ENCODE measurements at places on chromosomes 3 and 15.

DNA sequence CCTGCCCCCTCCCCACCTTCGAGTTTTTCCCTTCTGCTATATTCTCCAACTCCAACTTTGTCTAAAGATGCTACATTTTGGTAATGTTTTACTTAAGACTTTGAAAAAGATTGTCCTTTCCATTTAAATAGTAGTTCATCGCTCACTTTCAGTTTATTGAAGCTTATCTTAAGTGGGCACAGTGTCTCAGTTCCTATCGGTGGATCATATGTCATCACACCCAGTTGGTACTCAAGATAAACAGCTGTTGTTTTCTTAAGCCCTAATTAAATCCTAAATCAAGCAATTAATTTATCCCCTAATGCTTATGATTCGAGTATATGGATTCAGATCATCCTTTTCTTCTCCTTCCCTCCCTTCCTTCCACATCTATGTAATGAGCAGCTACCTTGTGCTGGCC, 210.7 kb downstream of the TLE3 start:
- DNase-seq, result no peak

- DNase-seq, result no peak
Measured at GRCh38 chr3:182078316-182078715, 366.6 kb downstream of the SOX2 start.

DNA sequence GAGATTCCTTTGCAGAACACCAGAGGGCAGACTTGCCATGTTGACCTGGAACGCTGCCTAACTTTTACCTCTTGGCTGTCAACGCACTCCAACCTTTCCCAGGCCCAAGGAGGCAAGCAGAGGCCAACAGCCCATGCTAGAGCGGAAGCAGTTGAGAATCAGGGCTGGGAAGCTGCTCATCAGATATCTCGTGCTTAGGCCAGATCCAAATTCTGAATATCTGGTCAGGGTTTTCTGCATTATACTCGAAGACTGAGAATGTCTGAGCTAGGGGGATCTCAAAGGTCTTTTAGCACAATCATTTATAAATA, 2.5 kb downstream of the XIRP1 start:
- peak; percentile 66 for DNase-seq

DNA sequence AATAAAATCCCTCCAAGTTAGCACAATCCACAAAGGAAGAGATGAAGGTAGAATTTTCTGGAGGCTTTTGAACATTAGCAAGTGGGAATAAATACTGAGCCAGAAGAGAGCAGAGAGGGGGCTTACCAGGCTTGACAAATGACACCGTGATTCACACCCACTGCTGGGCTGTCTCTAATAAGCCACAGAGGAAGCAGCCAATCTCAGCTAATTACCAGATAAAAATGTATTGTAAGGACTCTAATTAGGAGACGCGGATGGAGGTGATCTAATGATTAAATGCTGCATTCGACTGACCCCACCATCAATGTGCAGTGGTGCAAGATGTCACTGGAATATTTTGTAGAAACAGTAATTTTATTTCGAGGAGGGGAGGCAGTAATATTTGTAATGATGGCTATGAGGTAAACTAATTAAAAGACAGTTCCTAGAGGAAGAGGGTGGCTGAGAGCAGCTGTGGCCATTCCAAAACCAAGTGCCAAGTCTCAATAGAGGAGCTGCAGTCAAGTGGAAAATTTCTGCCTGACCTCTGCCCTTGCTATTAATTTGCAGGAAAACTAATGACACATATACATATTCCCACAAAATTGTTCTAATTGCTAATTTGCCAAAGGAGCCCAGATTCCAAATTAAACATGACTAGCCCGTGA, 602.2 kb downstream of the FOXP1 start:
- DNase-seq, result no peak

GRCh38 chr3:73021301-73021835, 24.8 kb downstream of the PPP4R2 start:
- no peak for DNase-seq

GRCh38 chr3:9916734-9917680, at the start of gene IL17RC:
IL17RC (plus strand) TSS chr3:9917098; CDS start chr3:9917316, 218 bp downstream.
- DNase-seq, result peak; percentile 25

DNA sequence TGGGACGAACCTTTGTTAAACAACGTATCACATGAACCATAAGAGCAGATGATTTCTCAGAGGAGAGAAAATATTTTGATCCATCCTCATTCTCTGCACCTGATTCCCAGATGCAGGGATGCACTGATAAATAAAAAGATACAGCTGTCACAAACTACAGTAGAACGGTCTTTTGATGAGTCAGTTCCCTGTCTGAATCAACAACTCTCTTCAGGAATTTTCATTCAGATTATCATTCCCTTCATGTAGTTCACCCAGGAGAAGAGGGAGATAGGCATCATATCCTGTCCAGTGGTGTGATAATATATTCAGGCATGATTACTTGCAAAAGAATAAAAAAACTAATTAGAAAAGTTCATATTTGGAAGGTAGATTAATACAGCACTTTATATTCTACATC, 521.5 kb downstream of the PYDC2 start:
- no peak for DNase-seq

- no peak for DNase-seq
Measured at GRCh38 chr15:85751291-85752123, 43.2 kb downstream of the KLHL25 start.

- DNase-seq, result no peak
Measured at GRCh38 chr15:51793521-51794305, 35.7 kb upstream of the TMOD3 start.

DNA sequence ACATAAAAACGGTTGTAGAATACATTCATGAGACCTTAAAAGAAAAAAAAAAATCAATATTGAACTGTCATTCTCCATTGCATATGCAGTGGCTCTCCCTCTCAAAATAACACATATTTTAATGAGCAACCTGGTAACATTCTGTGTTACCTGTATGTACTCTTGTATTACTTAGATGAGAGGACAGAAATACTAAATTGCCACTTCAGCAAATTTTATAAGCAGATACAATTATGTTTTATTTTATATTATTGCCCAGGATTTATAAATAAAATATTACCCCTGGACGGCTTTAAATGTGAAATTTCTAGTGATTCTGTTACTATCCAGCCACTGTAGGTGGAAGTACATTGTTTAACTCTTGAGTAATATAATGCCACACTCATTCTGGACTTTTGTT, 463.2 kb upstream of the ROBO1 start:
- DNase-seq, result no peak

DNA sequence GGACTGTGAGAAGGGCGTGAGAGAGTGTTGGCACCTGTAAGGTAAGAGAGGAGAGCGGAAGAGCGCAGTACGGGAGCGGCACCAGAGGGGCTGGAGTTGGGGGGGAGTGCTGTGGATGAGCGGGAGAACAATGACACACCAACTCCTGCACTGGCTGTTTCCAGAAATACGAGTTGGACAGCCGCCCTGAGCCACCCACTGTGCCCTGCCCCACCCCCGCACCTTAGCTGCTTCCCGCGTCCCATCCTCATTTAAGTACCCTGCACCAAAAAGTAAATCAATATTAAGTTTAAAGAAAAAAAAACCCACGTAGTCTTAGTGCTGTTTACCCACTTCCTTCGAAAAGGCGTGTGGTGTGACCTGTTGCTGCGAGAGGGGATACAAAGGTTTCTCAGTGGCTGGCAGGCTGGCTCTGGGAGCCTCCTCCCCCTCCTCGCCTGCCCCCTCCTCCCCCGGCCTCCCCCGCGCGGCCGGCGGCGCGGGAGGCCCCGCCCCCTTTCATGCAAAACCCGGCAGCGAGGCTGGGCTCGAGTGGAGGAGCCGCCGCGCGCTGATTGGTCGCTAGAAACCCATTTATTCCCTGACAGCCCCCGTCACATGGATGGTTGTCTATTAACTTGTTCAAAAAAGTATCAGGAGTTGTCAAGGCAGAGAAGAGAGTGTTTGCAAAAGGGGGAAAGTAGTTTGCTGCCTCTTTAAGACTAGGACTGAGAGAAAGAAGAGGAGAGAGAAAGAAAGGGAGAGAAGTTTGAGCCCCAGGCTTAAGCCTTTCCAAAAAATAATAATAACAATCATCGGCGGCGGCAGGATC, at the start of gene SOX2:
SOX2 (plus strand) TSS at position 601 of the 811 bp plus-strand sequence. CDS start 436 bp downstream, outside the sequence.
- DNase-seq, result no peak

DNA sequence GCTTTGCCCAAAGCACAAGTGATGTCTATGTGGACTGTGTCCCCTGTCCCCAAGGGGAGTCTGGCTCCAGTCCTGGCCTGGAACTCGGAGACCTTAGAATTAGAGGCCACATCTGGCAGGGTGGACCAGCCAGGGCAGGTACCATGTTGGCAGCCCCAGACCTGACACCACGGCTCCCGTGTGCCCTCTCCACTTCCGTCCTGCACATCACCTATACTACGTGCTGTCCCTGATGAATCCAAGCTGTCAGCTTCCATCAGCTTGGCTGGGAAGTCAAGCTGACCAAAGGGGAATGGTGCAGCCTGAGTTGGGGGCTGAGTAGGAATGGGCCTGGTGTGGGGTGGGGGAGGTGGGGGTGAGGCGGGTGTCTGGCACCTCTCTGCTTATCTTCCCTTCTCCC, 15.3 kb downstream of the C15orf39 start:
- DNase-seq, result no peak

- no peak for DNase-seq
Measured at GRCh38 chr15:56250626-56251025, 6.9 kb upstream of the RFX7 start.

- no peak for DNase-seq
Measured at GRCh38 chr3:172040981-172041963, 1.9 kb downstream of the FNDC3B start.

DNA sequence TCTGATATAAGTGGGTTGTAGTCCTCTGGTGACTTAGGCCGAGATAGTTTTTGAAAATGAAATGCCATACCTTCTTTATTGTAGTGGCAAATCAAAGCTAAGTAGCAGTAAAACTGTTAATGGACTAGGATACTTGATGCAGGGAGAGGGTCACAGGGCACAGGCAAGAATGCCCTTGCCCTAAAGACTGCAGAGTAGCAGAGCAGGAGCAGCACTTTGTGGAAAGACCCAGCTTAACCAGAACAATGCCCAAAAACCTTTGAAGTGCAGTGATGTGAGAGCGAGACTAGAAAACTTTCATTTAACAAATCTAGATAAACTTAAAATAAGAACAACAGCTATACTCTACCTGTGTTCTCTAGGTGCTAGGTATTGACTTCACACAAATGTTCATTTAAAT, 121.9 kb downstream of the MBNL1 start:
- no peak for DNase-seq

DNA sequence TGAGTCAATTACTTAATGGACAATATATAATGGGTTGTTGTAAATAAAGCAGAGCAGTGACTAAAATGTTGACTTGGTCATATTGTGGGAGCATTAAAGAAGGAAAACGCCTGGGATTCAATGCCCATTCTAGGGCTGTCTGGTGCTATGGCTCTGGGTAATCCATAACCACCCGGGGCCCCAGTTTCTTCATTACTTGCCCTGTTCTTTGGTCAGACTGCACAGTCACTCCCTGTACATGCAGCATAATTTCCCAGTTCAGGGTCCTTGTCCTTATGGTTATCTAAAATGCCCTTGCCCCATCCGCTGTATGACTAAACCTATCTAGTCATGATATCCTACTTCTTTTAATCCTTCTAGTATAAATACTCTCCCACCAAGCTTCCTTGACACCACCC, 27.5 kb upstream of the DENND4A start:
- no peak for DNase-seq

- no peak for DNase-seq
Measured at GRCh38 chr15:38307251-38307650, 54.6 kb downstream of the SPRED1 start.

Measured in activated CD4-positive, alpha-beta T cell treated with anti-CD3 and anti-CD28 coated beads, Interleukin-2, amount 10 ng/mL, durations not matched to agents 7 days and 5 days (primary cell).